ENCODE measurements at places on chromosomes 2 and 18.

DNA sequence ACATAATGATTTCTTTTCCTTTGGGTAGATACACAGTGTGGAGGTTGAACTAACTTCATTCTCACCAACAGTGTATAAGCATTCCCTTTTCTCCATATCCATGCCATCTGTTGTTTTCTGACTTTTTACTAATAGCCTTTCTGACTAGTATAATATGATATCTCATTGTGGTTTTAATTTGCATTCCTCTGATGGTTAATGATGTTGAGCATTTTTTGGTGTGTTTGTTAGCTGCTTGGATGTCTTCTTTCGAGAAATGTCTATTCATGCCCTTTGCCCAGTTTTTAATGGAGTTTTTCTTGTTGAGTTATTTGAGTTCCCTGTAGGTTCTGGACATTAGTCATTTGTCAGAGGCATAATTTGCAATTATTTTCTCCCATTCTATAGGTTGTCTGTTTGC lies 59.8 kb downstream of the MARCHF4 start:
- no peaks in the 10 kb centered on the region for H3K27me3 ChIP-seq
- no peak overlapping the region for H3K27ac ChIP-seq
- no peak overlapping the region for H3K4me3 ChIP-seq

DNA sequence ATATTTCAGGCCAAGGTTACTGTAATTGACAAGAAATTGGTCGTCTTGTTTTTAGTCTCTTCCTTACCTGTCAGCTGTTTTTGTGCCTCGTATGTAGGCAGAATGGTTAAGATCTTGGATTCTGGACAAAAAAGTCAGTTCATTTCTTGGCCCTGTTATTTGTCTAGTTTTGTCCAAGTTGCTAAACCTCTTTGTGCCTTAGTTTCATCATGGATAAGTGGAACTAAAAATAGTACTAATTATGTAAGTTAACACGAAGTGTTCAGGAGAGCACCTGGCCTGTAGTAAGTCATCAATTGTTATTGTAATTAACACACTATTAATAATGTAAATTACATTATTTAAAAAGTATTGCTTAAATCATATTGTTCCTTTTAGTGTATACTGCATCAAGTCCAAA lies 148.0 kb downstream of the PARD3B start:
- H3K36me3 ChIP-seq: no peaks in the 10 kb centered on the region
- no peak for DNase-seq
- no peaks in the 10 kb centered on the region for H3K27me3 ChIP-seq
- no peaks in the 10 kb centered on the region for H3K4me1 ChIP-seq

DNA sequence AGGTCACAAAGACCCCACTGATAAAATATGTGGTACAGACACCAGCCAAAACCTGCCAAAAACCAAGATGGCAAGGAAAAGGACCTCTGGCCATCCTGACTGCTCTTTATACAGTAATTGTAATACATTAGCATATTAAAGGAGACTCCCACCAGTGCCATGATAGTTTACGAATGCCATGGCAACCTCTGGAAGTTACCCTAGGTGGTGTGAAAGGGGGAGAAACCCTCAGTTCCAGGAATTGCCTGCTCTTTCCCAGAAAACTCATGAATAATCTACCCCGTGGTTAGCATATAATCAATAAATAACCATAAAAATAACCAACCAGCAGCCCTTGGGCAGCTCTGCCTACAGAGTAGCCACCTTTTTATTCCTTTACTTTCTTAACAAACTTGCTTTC lies 129.8 kb upstream of the EPB41L3 start:
- H3K27ac ChIP-seq: no peak overlapping the region
- no peaks in the 10 kb centered on the region for H3K4me1 ChIP-seq
- no peaks in the 10 kb centered on the region for H3K36me3 ChIP-seq

GRCh38 chr2:45851111-45851510 lies 199.6 kb downstream of the PRKCE start:
- H3K4me3 ChIP-seq: no peak overlapping the region
- H3K4me1 ChIP-seq: no peaks in the 10 kb centered on the region
- H3K36me3 ChIP-seq: no peaks in the 10 kb centered on the region
- no peak for DNase-seq

GRCh38 chr2:29650631-29651097 lies 270.7 kb downstream of the ALK start:
- no peak overlapping the region for H3K4me3 ChIP-seq
- no peaks in the 10 kb centered on the region for H3K27me3 ChIP-seq
- no peak for DNase-seq
- no peaks in the 10 kb centered on the region for H3K36me3 ChIP-seq
- no peaks in the 10 kb centered on the region for H3K4me1 ChIP-seq

DNA sequence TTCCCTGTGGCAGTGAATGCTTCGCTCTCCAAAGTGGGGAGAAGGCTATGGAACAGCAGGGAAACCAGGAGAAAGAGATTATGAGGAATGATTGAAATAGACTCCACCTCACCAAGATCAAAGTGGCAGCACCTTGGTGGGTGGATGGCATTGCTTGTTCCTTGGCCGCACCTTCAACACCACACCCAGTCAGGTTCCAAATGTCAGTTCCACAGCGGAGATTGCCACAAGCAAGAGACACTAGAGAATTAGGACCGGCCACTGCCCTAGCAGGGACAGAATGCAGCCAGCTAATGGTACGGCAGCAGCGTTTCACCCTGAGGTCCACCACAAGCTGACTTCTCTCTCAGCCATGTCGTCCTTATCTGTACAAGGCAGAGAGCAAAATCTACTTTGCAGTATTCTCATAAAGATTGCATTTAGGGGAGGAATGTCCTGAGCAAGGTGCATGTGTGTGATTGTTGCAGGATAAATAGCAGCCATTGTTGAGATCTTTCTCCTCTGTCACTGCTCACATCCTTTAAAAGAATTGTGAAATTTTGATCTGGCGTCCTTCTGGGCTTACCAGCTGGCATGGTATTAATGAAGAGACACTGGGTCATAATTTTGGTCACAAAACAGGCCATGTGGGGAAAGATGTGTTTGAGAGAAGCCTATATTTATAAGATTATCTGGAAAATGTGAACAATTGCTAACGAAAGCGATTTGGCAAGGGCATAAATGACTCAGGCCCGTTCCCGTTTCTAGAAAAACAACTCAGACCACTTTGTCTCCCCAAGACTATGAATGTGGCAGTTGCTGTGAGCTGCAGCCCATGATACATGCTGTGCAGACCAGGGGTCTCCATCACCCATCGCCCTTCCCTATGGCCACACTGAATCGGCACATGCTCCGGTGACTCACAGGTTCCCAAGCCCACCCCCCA lies 228.6 kb upstream of the ID2 start:
- no peak overlapping the region for H3K4me3 ChIP-seq
- no peak overlapping the region for H3K27ac ChIP-seq
- H3K36me3 ChIP-seq: no peaks in the 10 kb centered on the region
- DNase-seq: no peak

DNA sequence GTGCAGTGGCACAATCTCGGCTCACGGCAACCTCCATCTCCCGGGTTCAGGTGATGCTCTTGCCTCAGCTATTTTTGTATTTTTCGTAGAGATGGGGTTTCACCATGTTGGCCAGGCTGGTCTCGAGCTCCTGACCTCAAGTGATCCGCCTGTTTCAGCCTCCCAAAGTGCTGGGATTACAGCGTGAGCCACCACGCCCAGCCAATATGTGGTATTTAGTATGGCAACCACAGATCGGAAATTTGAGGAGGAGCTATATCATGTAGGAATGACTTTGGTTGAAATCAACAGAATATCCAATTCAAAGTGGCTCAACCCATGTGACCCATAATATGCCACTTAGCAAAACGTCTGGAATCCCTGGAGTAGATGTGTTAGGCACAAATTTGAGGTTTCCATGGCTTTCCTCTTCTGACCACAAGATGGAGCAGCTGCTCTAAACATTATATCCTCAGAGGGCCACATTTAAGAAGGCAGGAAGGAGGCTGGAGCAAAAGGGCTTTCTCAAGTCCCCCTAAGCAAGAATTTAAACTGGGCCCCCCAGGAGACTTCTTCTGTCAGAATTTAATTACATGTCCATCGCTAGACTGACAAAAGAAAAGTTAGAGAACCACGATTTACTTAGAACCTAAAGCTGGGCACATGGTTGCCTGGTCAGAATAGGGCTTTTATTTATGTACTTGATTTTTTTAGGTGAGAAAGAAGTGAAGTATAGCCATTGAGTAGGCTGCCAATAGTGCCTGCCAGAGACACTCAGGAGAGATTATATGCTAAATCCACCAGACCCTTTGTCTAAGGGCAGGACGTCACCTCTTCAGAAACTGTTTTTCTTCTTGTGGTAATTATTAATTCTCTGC lies 49.6 kb upstream of the ITSN2 start:
- H3K4me1 ChIP-seq: no peaks in the 10 kb centered on the region
- no peak overlapping the region for H3K27ac ChIP-seq
- H3K27me3 ChIP-seq: no peaks in the 10 kb centered on the region
- no peak for DNase-seq
- no peaks in the 10 kb centered on the region for H3K36me3 ChIP-seq

GRCh38 chr18:78607221-78607620 lies 372.4 kb upstream of the SALL3 start:
- DNase-seq: no peak
- H3K27me3 ChIP-seq: no peaks in the 10 kb centered on the region
- H3K4me3 ChIP-seq: no peak overlapping the region
- no peaks in the 10 kb centered on the region for H3K36me3 ChIP-seq
- H3K4me1 ChIP-seq: no peaks in the 10 kb centered on the region

GRCh38 chr18:13353084-13353823 lies 134.7 kb downstream of the LDLRAD4 start:
- H3K4me3 ChIP-seq: no peak overlapping the region
- peaks cover 11% of the 10 kb centered on the region for H3K4me1 ChIP-seq

- H3K27ac ChIP-seq: no peak overlapping the region
- H3K27me3 ChIP-seq: peaks cover 4% of the 10 kb centered on the region
- DNase-seq: no peak
- H3K36me3 ChIP-seq: no peaks in the 10 kb centered on the region
Measured at GRCh38 chr2:18396329-18397010, 164.0 kb downstream of the RDH14 start.

GRCh38 chr18:62730941-62731340 lies 15.6 kb downstream of the PHLPP1 start:
- H3K4me1 ChIP-seq: no peaks in the 10 kb centered on the region
- no peaks in the 10 kb centered on the region for H3K27me3 ChIP-seq
- H3K36me3 ChIP-seq: no peaks in the 10 kb centered on the region
- no peak overlapping the region for H3K27ac ChIP-seq

DNA sequence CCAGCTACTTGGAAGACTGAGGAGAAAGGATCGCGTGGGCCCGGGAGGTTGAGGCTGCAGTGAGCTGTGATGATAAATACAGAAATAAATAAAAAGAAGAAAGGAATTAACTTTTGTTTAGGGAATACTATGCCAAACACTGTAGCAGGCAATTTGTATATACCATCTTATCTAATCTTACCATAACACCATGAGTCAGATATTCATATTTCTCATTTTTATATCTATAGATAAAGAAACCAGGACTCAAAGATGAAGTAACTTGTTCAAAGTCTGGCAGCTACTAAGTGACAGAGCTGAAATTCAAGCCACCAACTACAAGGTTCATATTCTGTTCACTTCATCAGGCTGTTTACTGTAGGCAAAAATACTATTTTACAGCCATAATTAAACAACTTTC lies 119.2 kb upstream of the SLC39A10 start:
- no peaks in the 10 kb centered on the region for H3K36me3 ChIP-seq
- H3K27ac ChIP-seq: no peak overlapping the region

DNA sequence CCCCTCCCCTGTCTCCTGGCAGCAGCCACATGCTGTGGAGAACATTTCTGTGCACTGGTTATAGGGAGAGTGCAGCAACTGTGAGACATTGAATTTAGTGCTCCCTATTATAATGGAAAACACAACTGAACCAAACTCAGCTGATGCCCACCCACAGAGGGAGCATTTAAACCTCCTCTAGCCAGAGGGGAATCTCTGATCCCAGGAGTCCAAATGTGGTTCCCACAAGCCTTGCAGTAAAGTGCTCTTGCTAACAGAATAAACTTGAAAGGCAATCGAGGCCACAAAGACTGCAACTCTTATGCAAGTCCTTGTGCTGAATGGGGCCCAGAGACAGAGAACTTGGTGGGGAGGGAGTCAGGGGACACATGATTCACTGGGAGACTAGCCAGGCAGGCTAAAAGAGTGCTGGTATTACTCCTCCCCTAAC lies 638.8 kb upstream of the VRK2 start:
- no peak for DNase-seq
- no peaks in the 10 kb centered on the region for H3K4me1 ChIP-seq
- no peak overlapping the region for H3K4me3 ChIP-seq
- H3K27ac ChIP-seq: no peak overlapping the region
- H3K27me3 ChIP-seq: no peaks in the 10 kb centered on the region

DNA sequence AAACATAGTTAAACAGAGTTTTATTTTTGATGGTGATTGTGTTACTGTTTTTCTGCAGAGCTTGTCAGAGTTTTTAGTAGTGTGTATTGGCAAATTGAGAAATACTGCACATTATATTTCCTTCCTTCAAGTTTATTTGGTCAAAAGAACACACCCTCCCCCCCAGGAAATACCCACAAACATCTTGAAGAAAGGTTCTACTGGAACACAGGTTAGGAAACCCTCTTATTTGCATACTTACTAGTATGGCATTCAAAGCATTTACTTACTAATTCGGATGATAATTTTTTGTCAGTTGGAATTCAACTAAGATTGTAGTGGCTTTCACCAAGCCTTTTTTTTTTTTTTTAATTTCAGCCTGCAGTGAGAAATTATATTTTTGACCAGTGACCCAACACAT lies 9.1 kb downstream of the CAB39 start:
- H3K27me3 ChIP-seq: no peaks in the 10 kb centered on the region
- peaks cover 10% of the 10 kb centered on the region for H3K36me3 ChIP-seq
- DNase-seq: no peak
- H3K4me1 ChIP-seq: peaks cover 74% of the 10 kb centered on the region

GRCh38 chr2:207333599-207334300 lies 168.0 kb upstream of the KLF7 start:
- no peak overlapping the region for H3K27ac ChIP-seq
- no peak overlapping the region for H3K4me3 ChIP-seq
- H3K27me3 ChIP-seq: no peaks in the 10 kb centered on the region
- no peak for DNase-seq
- H3K36me3 ChIP-seq: no peaks in the 10 kb centered on the region

GRCh38 chr2:60998628-60999545 lies 18.6 kb upstream of the PEX13 start:
- H3K27me3 ChIP-seq: no peaks in the 10 kb centered on the region
- no peak for DNase-seq
- no peak overlapping the region for H3K27ac ChIP-seq
- H3K36me3 ChIP-seq: no peaks in the 10 kb centered on the region
- no peaks in the 10 kb centered on the region for H3K4me1 ChIP-seq
